Left renal pelvis (tissue), 4 donors: ENCODE measurements at places on chromosomes 4 and X.

DNA sequence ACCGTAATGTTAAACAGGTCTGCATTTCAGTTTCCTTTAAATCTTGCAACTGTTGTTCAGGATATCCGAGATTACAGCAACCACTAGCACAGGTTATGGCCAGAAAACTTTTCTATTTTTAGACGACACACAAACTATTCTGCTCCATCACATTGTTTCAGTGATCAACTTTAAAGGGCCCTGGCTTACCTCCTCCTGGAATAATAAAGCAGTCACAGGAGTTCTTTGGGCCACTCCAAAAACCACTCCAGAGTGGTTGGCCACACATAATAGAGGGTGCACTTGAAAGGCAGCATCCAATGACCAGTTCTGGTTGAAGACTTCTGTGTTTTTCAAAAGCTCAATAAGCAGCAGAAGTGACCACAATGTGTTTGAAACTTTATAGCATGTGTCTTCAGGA lies 118.9 kb downstream of the RAB28 start:
- DNase-seq, result no peak

GRCh38 chrX:71366674-71367256 lies 608 bp downstream of the TAF1 start:
- peak; percentile 2 for DNase-seq

DNA sequence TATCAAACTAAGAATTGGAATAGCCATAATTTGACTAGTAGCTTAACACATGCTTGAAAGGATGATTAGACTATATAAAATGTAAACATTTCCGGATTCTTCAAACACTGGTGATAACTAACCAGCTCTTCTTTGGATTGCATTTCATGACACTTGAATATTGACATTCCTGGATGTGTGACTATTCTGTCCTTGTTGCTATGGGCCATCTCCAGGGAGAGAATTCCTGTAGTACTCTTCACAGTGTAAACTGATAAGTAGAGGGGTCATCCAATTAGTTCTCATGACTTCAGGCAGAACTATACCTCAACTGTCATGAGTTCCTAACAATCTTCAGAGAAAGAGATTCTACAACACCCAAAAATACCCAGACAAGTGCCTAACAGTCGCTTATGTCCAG lies 1026.7 kb upstream of the TENM3 start:
- DNase-seq, result no peak

DNA sequence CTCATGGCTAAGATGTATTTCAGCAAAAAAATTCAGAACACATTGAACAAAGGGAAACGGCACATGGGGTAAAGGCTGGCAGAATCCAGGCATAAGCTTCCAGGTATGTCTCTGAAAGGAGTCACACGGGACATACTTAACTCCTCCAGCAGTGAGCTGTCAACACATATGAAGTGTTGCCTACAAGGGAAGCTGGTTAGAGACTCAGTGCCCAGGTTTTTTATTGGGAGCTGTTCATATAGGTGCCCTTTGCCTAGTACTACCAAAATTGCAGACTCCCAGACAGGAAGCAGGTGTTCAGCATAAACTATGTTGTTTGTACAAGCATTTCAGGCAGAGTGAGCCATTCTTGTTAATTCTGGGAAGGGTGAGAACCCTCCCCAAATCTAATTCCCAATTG lies 77.4 kb upstream of the PUDP start:
- DNase-seq, result no peak

DNA sequence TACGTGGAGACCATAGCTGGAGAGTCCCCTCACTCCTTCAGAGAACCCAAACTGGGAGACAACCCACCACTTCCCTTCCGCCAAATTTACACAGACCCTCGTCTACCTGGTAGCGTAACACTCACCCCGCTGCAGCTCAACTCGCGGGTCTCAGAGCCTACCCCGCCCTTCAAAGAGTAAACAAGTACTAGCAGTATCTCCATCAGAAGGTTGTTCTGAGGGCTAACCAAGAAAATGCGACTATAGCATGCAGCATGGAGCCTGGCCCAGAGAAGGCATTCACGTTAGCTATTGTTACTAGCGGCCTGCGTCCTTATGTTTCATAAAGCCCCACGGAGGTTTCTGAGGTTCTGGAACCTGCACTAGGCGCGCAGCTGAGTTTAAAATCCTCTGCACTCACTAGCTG lies 531 bp upstream of the MANBA start:
- DNase-seq, result peak; percentile 20
